ENCODE measurements at places on chromosomes 4 and X. TPM values are rescaled to one million over a fixed set of nuclear protein-coding genes. Genes with fewer than 3 reads are reported as not detected.

Gene ESX1
- total RNA-seq = not detected

- DNase-seq = no peak
- H3K36me3 ChIP-seq = no peaks in the 10 kb centered on the region
- H3K27ac ChIP-seq = no peak overlapping the region
Measured at GRCh38 chrX:15916704-15917084, 62.1 kb upstream of the AP1S2 start.

DNA sequence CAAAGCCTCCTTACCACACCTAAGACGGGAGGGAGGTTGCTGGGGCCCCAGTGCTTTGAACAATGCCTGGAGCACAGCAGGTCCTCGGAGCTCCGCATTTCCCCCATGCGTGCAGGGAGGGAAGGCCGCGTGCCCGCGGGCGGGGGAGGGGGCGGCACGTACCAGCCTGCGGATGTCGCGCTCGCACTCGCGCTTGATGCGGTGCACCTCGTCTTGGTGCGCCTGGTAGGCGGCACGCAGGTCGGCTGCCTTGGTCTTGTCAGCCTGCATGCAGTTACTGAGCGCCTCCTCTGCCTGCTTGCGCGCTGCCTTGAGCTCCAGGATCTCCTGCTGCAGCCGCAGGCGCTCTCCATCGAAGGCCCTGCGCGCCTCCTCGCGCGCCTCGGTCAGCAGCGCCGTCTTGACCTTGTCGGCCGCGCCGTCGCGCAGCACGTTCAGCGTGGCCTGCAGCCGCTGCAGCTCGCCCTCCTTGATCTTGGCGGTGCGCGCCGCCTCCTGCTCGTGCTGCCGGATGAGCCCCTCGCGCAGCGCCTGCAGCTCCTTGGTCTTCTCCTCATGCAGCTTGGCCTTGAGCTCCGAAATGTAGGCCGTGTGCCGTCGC lies 87.2 kb upstream of the C4orf50 start:
- DNase-seq = no peak
- peaks cover 18% of the 10 kb centered on the region for H3K4me1 ChIP-seq
- no peaks in the 10 kb centered on the region for H3K27me3 ChIP-seq
- no peak overlapping the region for H3K4me3 ChIP-seq

DNA sequence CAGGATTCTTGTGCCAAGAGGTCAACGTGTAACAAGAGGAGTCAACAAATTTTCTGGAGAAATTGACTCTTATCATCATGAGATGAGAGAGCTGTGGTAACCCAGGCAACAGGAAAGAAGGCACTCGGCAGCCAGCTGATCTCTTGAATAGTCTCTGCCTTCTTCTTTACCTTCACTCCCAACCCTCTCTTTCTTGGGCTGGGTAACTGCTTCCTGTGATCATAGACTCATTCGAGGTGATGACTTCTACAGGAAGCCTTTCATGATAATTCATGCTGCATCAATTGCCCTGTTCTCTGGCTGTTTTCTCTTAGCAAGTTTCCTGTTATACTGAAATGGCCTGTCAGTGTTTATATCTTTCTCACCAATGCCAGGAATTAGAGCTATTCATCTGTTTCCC lies 70.8 kb upstream of the FSTL5 start:
- H3K27me3 ChIP-seq = no peaks in the 10 kb centered on the region
- H3K27ac ChIP-seq = no peak overlapping the region
- DNase-seq = no peak
- peaks cover 12% of the 10 kb centered on the region for H3K4me1 ChIP-seq

DNA sequence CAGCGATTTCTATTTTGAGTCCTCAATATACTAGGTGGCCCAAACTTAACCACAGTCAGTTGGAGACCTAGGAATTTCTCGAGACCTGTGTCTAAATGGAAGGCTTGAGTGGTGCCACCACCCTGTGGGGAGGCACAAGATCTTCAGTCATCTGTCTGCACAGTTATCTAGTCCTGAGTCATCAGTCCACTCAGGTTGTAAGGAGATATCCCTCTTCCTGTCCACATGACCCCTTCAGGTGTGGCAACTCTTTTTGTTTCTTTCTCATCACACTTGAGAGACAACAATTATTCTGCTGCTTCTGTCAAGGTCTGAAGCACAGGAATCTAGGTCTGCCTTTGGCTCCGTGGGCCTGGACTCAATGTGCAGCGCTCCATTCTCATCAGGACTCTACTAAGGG lies 64.4 kb upstream of the IBSP start:
- H3K4me3 ChIP-seq = no peak overlapping the region
- H3K36me3 ChIP-seq = no peaks in the 10 kb centered on the region
- no peaks in the 10 kb centered on the region for H3K4me1 ChIP-seq
- no peak for DNase-seq

DNA sequence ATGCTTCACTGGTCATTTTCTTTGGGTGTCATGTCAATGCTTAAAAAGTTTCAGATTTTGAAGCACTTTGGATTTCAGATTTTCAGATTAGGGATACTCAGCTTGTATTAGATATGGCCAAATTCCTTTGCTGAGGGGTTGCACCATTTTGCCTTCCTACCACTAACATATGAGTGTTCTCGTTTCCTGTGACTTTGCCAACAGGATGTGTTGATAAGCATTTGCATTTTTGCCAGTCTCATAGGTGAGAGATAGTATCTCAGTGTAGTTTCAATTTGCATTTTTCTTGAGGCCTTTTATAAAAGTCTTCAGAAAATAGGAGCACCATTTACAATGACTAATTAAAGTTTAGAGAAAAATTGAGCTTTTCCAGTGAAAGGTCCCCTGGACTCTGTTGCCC lies 71.6 kb upstream of the CLCN4 start:
- DNase-seq = no peak
- no peaks in the 10 kb centered on the region for H3K27me3 ChIP-seq
- peaks cover 1% of the 10 kb centered on the region for H3K36me3 ChIP-seq
- no peaks in the 10 kb centered on the region for H3K4me1 ChIP-seq
- no peak overlapping the region for H3K27ac ChIP-seq
- H3K4me3 ChIP-seq = no peak overlapping the region

Gene SPARCL1
- total RNA-seq = 0.41 TPM

- no peak overlapping the region for H3K27ac ChIP-seq
- H3K4me3 ChIP-seq = no peak overlapping the region
- DNase-seq = no peak
- H3K36me3 ChIP-seq = peaks cover 11% of the 10 kb centered on the region
- H3K4me1 ChIP-seq = peaks cover 15% of the 10 kb centered on the region
Measured at GRCh38 chr4:150256225-150256620, 178.0 kb downstream of the DCLK2 start.

DNA sequence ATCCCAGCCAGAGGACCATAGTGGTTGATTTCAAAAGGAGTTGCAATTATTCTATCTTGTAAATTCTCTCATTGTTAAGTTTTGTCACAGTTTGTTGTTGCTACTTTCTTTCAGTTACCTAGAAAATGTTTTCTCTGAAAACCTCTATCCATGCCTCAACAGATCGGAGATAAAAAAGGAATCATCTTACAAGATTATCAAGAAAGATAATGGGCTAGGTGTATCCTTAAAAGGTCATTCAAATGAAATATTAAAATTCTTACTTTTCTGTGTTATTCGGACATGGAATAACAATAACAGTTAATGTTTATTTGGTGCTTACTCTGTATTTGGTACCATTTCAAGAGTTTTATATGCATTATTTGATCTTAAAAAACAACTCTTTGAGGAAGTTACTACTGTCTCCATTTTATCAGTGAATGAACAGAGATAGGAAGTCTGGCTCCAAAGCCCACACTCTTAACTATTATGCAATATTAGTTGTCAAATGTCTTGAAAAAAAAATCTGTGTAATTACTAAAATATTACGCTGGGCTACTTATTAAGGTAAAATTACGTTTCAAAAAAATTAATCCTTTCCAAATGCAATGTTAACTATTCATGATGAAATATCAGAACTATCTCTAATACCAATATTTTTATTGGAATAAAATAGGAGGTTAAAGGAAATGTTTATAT lies 97.5 kb downstream of the SNCA start:
- H3K27me3 ChIP-seq = no peaks in the 10 kb centered on the region
- H3K27ac ChIP-seq = no peak overlapping the region
- no peaks in the 10 kb centered on the region for H3K36me3 ChIP-seq
- H3K4me3 ChIP-seq = no peak overlapping the region
- no peak for DNase-seq
- peaks cover 5% of the 10 kb centered on the region for H3K4me1 ChIP-seq

Gene GPC3
- 197 TPM for total RNA-seq

Gene UGT2B10
- not detected for total RNA-seq

Gene HPRT1
- 16.7 TPM for total RNA-seq

GRCh38 chr4:162347156-162347841 lies 183.5 kb upstream of the FSTL5 start:
- no peaks in the 10 kb centered on the region for H3K4me1 ChIP-seq
- H3K4me3 ChIP-seq = no peak overlapping the region
- DNase-seq = no peak

Gene PABPC4L
- total RNA-seq = 4.5 TPM

Gene PAGE1
- total RNA-seq = not detected

DNA sequence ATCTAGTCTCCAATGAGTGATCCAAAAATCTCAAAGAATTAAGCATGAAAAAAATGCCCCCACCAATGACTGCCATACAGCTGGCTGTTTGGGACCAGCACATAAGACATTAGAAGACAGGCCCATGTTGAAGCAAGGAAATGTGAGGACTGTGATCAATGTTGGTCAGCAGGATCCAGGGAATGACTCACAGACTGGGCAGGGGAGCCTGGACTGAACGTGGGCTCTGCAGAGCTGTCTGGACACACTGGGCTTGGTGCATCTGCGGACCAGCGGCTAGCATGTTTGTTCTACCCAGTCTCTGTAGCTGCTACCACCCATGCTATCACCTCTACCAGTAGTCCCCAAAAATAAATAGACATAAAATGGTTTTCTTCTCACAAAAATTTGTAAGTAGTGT lies 108.6 kb downstream of the PALLD start:
- H3K27me3 ChIP-seq = peaks cover 7% of the 10 kb centered on the region
- peaks cover 10% of the 10 kb centered on the region for H3K4me1 ChIP-seq
- H3K27ac ChIP-seq = no peak overlapping the region
- no peak for DNase-seq

DNA sequence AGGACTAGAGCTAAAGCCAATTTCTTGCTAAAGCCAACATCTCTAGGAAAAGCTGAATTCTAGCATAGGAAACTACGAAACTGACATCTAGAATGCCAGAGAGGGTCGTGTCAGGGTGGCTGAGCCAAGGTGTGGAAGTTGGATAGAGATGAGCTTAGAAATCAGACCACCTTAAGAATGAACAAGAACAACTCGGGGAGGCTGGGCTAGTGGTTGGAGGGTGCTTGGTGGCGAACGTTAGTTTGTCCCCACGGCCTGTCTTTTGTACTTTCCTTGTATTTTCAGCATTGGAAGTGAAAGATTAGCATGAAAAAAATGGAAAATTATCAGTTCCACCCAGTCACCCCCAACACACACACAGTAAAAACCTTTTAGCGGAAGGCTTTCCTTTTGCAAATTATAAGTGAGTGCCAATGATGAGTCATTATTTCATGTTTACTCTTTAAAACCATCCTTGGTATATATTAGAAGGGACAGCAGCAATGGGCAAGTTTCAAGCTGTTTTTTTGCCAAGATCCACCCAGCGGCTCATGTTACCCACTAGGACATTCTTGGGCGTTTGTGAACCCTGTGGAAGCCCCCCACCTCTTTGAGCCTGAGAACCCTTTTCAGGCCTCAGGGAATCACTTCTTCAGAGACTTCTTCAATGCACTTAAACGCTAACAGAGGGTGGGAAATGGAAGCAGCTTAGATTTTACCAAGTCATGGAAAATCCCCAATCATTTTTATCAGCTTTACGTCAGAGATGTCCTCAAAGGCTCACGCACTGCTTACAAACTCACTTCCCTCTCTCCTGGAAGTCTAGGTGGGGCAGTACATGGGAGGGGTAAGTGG lies 4.9 kb upstream of the PPEF1 start:
- H3K36me3 ChIP-seq = no peaks in the 10 kb centered on the region
- H3K4me1 ChIP-seq = peaks cover 4% of the 10 kb centered on the region
- no peaks in the 10 kb centered on the region for H3K27me3 ChIP-seq
- no peak overlapping the region for H3K4me3 ChIP-seq
- DNase-seq = no peak
- no peak overlapping the region for H3K27ac ChIP-seq

DNA sequence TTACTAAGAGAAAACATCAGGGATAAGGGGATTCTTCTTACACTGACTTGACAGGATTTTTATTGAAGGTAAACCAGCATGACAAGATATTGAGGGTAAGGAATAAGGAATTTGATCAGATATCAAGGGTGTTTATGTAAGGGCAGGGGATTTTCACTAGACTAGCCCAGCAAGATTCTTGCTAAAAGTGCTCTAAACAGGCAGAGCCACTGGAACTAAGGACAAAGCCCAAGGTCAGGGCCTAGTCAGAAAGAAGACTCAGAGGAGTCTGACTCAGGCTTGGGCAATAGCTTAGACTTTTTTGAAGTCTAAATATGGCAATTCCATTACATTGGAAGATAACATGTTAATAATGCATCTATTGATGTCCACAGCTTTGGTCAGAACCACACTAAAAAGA lies 6.5 kb upstream of the GLRA3 start:
- H3K4me3 ChIP-seq = no peak overlapping the region
- no peak overlapping the region for H3K27ac ChIP-seq
- no peaks in the 10 kb centered on the region for H3K36me3 ChIP-seq

DNA sequence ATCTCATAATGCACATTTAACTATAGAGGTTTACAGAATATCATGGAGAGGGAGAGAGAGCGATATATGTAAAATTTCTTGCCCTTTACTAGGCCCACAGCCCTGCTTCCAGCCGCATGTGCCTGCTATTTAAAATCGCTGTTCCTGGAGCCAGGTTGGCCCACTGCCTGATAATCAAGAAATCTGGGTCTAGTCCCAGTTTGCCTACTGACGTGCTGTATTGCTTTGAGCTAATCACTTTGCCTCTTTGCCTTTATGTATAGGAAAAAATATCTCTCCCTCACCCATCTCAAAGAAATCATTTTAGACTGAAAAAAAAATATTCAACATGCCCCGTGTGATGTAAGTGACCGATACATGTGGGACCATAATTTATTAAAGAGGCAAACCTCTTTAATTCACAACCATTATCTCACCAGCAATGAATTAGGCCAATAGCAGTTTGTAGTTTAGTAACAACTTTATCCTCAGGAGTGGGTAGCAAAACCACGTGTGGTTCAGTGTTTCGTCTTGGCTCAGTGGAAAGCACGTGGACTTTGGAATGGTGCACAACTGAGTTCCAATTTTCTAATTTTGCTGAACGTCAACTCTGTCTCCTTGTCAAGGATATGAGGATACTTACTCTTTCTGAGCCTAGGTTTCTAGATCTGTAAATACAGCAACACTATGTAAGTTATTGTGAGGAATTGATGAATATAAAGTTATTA lies 62.6 kb downstream of the GRXCR1 start:
- H3K4me3 ChIP-seq = no peak overlapping the region
- H3K27ac ChIP-seq = no peak overlapping the region
- no peaks in the 10 kb centered on the region for H3K4me1 ChIP-seq
- no peaks in the 10 kb centered on the region for H3K36me3 ChIP-seq
- peaks cover 3% of the 10 kb centered on the region for H3K27me3 ChIP-seq

Gene FRMPD3
- 0.74 TPM for total RNA-seq

Gene PDGFC
- total RNA-seq = 42.5 TPM
